ENCODE measurements at places on chromosomes 6 and 20. TPM values are rescaled to one million over a fixed set of nuclear protein-coding genes. Genes with fewer than 3 reads are reported as not detected.

GRCh38 chr20:2301164-2301622, 5.4 kb downstream of the TGM3 start:
- no peak for DNase-seq

- no peak for DNase-seq
These were observed 132.5 kb downstream of the EPM2A start for GRCh38 chr6:145602726-145603326.

DNA sequence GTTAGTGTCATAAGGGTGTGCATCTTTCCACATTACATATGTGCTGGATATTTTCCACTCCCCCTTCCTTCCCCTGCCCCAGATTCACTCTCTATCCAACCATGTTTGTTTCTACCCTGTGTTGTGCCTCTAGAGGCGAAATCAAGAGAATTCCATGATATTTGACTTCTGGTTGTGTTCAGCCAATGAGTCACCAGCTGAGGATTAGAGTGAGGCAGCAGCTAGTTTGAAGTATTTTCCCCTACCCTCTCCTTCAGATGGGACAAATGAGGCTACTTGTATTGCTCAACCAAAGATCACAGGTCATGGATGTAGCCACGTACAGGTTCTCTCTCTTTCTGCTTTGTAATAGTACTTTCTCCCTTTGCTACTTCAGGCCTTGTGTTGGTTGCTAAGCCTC, 24.5 kb upstream of the OR2J2 start:
- DNase-seq = no peak

DNA sequence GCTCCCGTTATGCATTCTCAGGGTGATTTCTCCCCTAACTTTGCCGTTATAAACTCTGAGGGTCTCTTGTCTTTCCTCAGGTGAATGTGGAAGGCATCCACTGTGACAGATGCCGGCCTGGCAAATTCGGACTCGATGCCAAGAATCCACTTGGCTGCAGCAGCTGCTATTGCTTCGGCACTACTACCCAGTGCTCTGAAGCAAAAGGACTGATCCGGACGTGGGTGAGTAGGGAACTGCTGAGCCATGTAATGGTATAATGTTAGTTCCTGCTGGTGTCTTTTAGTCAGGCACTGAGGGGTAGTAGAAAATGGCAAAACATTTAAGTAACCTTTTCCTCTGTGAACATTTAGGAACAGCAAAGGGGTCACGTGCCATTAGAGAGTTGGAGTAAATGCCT, 395.4 kb downstream of the ARHGAP18 start:
- DNase-seq = no peak

GRCh38 chr6:49551078-49551865, 804 bp downstream of the C6orf141 start:
- DNase-seq = peak; percentile 54

Gene CSE1L
- total RNA-seq = 246 TPM

- DNase-seq = peak; percentile 67
These were observed 203.6 kb upstream of the GMDS start for GRCh38 chr6:2448826-2449571.

- DNase-seq = no peak
These were observed 34.2 kb downstream of the PPP1R3G start for GRCh38 chr6:5119090-5119951.

Gene FHL5
- total RNA-seq = not detected

- no peak for DNase-seq
These were observed 14.4 kb upstream of the DACT2 start for GRCh38 chr6:168333989-168334388.

DNA sequence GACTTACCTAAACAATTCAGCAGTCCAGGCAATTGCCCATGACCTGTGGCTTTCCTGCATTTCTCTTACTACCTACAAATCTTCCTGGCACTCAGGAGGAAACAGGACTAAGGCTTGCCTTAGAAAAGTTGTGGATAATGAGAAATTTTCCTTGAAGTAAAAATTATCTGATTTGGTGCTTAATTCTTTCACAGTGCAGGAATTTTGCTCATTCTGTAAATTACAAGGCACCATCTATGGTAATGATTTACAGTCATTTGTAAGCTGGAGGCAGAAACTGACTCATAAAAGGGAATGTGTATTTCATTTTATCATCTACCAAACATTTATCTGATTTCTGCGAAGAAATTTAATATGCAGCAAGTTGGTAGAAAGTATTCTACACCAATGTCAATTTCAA, 211.5 kb upstream of the FKBP1C start:
- no peak for DNase-seq

DNA sequence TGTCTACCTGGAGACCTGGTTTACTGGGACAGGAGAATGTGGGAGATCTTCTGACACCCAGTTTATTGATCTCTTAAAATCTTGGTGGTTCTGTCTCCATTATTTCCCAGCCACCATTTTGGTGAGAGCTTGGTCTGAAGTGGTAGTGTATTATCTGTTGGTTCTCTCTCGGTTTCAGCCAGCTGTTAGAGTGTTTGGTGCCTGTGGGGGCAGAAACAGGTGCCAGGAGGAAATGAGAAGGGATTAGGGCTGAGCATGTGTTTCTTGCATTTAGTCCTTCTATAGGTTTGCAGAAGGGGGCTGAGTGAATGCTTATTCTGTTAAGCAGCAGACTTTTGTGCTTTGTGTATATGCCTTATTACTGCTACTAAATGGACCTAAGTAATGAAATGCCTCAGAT, 9.6 kb downstream of the JARID2 start:
- no peak for DNase-seq

DNA sequence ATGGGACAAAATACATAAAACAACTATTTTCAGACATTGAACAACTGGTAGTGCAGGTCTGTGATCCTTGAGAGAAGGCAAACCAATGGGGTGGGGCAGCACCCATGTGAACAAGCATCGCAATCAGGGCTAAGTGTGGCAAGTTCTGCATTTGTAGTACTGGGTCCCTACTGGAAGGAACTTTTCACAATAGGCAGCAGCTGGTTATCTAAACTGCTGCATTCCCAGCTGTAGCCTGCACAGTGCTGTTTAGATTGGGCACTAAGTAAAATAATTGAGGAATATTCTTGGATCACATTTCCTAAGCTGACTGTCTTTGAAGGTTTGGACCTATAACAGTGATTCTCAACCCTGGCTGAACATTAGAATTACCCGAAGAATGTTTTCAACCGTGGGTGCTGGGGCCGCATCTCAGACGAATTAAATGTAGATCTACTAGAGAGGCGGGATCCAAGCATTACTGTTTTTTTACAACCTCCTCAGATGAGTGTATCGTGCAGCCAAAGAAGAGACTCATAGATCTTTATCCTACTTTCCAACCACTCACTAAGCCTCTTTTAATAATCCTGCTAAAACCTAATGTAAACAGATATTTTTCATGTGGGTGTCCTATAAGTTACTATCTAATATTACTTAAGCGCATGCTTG, 12.4 kb upstream of the MAP3K4 start:
- DNase-seq = no peak

DNA sequence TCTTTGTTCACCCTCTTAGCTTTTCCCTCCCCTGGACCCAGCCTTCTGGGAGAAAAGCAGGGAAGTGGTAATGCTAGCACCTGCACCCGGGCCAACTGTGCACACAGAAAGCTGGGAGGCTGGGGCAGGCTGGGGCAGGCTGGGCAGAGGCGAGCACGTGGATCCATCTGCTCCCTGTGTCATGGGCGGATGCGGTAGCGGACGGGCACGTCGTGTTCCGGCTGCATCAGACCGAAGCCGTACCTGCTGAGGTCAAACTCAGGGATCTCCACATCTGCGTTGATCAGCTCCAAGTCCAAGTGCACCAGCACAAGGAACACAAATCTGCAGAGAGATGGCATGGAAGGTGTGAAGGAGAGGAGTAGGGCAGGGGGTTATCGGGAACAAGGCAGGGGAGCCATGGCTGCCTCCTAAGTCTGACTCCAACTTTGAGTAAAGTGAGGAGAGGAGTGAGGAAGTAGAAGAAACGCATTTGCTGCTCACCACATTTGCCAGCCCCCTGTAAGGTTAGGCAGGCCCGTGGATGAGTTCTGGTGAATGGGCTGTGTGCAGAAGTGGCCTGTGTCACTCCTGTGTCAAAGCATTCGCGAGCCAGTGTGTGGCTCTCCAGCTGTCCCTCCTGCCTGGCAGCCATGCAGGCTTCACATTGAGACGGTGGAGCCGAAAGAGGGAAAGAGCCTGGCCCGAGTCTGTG, 25.4 kb upstream of the KCNB1 start:
- no peak for DNase-seq

GRCh38 chr20:32537657-32538525, 47.2 kb downstream of the NOL4L start:
- peak; percentile 57 for DNase-seq

Gene NKAIN2
- total RNA-seq = 0.29 TPM

Gene TMEM244
- not detected for total RNA-seq

DNA sequence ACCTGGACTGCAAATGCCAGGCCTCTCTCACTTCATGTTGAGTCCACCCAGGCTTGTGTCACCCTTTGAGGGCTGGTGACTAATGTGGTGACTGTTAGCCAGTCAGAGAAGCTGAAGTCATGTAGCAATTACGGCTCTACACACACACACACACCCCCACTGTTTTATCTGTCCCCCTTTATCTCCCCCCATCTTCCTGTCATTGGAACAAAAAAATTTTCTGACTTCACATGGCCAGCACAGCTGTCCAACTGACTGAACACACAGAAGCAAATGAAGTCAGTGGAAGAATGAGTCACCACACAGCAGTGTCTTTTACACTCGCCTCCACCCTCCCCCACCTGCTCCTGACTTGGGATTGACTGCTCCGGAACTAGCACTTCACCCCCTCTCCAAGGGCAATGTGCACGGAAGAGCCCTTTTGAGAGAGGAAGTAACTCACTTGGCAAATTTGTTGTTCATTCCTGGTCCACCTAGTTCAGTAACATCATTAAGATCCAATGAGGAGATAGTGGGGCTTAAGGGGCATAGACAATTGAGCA, 198.0 kb downstream of the RNF144B start:
- DNase-seq = no peak

GRCh38 chr6:170091000-170091638, 199.8 kb downstream of the DLL1 start:
- DNase-seq = no peak

Gene IPCEF1
- total RNA-seq = 0.48 TPM

Gene SPATS1
- not detected for total RNA-seq

Gene MUC21
- total RNA-seq = not detected

- peak; percentile 61 for DNase-seq
These were observed 71.0 kb upstream of the CD83 start for GRCh38 chr6:14046476-14047068.

Data from H9 (cell line).